Neuronal stem cell (in vitro differentiated cells): ENCODE measurements at places on chromosomes 11 and 22.
A peak's percentile ranks its signal among the peaks of the same experiment; 100 is the strongest.

- DNase-seq = no peak
These were observed 63.8 kb upstream of the WNT7B start for GRCh38 chr22:46040471-46041465.

DNA sequence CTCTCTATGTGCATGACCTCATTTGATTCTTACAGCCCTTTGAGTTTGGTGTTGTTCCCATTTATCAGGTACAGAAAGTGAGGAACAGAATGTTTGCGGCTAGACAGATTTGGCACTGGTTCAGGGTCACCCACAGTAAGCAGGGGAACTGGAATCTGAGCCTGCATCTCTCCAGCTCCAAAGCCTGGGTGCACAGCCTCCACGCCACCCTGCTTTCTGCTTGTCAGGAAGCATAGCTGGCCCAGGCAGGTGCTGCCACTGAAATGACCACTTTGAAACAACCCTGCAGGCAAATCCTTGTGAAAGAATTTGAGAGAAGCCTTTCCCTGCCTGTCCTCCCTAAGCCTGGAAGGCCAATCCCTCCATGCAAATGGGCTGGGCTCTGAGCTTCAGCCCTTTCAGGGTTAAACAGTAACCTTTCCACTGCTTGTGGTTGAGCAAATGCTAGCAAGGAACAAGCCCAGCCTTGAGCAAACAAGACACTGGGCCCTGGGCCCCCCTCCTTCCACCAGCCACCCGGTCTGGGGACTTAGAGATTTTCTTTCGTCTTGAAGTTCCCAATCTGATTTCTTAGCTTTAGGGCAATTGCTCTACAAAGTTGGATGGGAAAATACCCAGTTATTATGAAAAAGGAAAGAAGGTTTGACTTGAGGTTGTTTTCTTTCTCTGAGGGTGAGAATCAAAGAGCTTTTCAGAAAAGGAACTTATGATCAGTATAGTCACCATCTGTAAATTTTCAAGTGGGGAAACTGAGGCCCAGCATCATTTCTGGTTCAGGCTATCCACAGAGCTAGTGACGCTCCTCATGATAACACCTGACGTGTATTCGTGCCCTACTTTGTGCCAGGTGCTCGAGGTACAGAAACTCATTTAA lies 19.4 kb downstream of the EHF start:
- DNase-seq = no peak

- no peak for DNase-seq
These were observed 26.7 kb upstream of the CD44 start for GRCh38 chr11:35112056-35112845.

DNA sequence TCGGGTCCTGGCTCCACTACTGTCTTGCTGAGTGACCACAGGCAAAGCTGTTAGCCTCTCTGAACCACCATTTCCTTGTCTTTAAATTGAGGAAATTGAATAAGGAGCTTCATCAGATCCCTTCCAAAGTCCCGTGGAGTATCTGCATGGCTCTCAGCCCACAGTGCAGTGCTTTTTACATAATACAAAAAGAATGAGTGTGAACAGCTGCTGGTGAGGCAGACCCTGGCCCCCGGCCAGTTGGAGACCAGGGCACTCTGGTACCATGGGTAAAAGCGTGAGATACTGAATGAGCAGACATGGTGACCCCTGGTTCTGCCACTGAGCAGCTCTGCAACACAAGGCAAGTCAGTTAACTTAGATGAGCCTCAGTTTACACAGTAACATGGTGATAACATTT lies 86.8 kb downstream of the GALNT18 start:
- DNase-seq = no peak

DNA sequence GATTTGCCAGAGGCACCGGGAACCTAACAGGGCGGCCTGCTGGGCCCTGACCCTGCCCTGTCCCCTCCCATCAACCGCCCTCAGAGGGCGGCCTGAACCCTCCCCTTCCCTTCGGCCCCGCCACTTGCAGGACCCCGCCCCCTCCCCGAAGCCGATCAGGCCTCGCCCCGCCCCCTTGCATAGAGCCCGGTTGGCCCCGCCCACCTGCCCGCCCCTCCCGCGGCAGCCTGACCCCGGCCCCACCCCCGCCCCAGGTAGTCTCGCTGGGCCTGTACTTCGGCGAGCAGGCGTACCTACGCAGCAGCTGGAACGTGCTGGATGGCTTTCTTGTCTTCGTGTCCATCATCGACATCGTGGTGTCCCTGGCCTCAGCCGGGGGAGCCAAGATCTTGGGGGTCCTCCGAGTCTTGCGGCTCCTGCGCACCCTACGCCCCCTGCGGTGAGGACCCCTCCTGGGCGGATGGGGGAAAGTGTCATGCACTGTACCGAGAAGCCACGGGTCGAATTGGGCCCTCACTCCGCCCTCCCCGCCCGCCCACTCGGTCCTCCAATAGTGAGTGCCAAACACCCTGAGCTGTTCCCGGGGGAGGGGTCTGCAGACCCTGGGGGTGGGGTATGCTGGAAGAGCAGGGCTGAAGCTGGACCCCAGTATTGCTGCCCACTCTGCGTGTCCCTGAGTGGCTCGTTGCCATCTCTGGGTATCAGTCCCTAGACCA lies 94.1 kb downstream of the CACNA1I start:
- peak; percentile 62 for DNase-seq

DNA sequence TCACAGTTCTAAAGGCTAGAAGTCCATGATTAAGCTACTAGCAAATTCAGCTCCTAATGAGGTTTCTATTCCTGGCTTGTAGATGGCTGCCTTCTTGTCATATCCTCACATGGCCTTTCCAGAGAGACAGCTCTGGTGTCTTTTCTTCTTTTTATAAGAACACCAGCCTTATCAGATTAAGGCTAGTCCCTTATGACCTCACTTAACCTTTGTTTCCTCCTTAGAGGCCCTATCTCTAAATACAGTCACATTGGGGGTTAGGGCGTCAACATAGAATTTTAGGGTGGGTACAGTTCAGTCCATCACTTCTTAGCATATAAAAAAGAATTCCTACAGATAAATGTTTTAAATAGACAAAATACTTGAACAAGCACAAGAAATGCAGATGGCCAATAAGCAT lies 18.2 kb upstream of the CLPB start:
- DNase-seq = no peak

DNA sequence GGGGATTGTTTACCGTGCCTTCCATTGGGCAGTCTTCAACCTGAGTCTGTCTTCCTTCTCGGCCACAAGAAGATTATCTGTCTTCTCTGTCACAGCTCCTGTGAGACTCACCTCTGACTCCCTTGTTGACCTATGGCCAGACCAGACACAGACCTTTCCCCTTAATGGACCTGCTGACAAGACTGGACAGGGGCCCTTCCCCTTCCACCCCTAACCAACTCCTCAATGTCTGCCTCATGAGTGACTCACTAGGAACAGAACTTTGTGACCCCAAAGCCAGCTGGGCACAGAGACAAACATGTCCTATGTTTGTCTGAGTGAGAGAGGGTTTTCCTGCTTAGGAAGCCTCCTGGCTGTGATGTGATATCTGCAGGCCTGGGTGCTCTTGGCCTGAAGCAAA lies 405.0 kb downstream of the BRD1 start:
- no peak for DNase-seq

DNA sequence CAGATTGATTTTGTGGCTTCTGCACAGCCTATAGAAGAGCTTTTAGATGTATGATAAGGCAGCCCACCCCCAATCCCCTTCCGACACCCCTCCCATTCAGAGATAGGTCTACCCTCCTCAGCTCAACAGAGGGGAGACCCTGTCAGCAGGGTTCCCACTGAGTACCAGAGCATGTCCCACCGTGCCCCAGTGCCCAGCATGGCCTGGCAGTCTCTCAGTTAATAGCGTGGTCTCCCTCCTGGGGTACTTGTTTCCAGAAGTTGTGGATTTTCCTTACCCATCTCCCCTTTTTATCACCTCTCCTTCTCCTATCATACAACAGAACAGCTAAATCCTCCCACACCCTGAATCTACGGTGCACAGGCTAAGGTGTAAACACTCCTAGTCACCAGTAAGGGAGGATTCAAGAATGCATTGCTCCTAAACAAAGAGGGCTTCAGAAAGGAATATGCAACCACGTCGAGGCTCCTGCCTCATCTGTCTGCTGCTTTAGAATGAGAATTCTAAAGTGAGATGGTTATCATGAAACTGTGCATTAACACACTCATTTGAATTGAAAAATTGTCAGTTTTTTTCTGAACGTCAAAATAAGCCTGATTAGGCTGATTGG lies 6.7 kb downstream of the PLAAT2 start:
- DNase-seq = no peak

DNA sequence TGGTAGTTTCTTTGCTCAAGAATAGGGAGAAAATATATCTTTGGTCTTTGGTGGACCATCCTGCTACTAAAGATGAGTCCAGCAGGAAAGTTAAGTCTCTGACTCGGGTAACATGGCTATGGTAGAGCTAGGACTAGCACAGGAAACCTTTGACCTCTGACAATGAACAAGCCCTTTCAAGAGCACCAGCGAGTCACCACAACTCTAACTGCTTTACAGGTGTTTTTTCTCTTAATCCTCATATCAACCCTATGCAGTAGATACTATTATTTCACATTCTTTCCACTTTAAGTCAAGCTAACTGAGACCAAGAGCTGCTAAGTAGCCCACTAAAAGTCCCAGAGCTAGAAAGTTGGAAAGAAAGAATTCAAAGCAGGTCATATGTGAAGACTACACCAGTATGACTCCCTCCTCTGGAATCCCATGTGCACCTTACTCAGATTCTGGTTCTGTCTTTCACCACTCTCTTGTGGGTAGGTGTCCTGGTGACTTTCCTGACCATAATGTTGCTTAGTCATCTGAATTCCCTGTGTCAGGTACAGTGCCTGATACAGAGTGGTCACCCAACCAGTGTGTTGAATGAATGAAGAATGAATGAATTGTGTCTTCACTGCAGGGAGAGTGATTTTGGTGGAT lies 53.8 kb upstream of the ME3 start:
- DNase-seq = no peak

DNA sequence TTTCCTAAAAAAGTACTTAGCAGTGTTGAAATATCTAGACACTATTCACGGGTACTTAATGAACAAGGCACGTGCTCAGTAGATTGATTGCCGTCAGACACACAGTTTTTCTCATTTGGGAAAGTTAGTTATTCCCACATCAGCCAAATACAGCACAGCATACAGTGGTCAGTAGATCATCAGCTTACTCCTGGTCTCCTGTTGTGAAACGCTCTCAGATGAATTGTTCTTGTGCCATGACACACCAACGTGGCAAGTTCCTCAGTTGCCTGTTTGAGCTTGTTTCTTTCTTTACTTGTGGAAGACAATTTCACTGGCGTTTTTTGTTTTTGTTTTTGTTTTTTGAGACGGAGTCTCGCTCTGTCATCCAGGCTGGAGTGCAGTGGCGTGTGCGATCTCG lies 8.6 kb downstream of the TAB1 start:
- DNase-seq = no peak

DNA sequence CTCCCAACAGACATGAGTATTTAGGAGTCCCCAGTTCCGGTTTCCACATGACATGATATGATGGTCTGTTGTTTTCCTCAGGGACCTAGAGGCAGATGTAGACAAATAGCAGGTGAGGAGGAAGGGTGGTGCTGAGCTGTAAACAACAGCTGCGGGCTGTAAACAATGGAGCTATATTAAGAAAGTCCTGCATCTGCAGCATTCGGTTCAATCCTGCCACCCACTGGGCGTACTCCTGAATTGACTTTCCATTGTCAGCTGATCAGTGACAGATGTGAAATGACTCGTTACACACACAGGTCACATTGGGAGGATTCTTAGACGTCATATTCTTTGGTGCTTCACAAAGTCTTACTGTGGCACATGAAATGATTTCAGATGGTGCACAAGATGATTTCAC lies 26.8 kb upstream of the RAG1 start:
- no peak for DNase-seq

DNA sequence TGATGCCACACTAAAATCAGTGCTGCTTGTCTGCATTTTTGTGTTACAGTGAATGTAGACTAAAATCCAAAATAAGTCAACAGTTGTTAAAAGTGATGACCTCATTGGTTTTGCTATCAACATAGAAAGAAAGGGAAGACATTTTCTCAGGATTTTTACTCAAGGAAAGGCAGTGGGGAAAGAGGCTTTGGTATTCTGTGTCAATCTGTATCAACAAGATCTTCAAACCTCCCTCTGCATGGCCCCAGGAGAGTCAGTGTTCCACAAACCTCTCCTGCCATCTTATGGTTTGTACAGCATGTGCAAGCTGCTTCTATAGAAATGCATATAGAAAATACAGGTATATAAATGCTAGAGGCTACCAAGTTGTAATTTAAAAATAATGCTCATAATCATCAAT lies 13.8 kb upstream of the OR51M1 start:
- no peak for DNase-seq
